GM10248 (cell line): ENCODE measurements at places on chromosomes 1 and 21.
A peak's percentile ranks its signal among the peaks of the same experiment; 100 is the strongest.

- peak; percentile 14 for DNase-seq
Observed at GRCh38 chr1:77504986-77505385, 177.5 kb downstream of the ZZZ3 start.

GRCh38 chr21:27505516-27505915 lies 538.6 kb upstream of the ADAMTS5 start:
- DNase-seq: no peak

GRCh38 chr1:77313491-77313890 lies 31.7 kb downstream of the AK5 start:
- no peak for DNase-seq

- DNase-seq: no peak
Observed at GRCh38 chr1:164470996-164471395, 88.0 kb upstream of the PBX1 start.

GRCh38 chr1:67570486-67571143 lies 114.4 kb upstream of the GADD45A start:
- no peak for DNase-seq

DNA sequence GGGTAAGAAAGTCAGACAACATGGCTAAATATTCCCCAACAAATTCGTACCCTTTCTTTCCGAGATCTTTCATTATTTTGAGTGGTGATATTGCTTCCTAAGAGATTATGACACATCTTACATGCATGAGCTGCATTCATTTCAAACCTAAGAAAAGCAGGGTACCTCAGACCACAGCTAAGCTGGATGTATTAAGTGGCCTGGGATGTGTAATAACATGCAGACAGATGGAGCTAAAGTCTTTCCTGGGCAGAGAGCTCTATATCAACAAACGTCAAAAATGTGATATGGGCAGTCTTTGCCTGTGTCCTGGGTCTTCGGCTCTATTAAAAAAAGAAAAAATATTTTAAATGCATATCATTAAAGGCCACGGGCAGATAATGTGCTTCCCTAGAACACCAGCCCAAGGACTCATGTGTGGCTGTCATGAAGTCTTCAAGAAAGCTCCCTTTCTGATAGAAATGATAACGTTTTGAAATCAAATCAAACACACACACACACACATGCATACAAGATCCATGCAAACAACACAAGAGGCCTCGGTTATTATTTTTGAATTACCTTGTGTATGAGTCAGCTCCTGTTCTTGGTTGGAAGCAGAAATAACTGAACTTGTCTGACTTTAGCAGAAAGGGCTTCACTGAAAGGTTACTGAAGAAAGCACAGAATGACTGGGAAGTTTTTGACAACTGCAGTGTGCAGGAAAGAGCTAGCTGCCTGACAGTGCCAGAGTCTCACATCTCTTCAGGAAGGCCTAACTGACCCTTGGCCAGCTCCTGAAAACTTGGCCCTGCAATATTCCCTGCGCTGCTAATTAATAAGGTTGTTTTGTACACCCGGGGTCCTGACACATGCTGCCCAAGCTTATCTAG lies 231.2 kb downstream of the DSCAM start:
- DNase-seq: no peak

GRCh38 chr1:44351289-44351688 lies 3.8 kb downstream of the ERI3 start:
- DNase-seq: no peak

DNA sequence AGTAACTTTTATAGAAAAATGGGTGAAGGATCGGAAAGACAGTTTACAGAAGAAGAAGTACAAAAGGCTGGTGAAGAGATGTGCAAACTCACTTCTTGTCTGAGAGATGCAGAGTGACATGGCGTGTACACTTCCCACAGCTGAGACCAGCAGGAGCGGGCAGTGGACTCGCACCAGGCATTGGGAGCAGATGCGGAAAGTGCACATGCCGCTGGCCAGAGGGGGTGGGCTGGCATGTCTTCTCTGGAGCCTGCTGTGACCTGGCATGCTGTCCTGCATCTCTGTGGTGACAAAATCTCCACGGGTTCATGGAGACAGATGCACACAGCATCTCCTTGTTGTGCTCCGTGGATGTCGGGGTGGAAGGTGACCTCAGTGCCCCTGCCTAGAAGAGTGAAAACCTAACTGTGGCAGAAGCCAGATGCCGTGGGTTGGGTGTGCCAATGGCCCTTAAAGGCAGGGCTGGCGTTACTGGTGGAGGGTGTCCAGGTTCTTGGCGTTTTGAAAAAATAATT lies 128.6 kb upstream of the COL6A1 start:
- no peak for DNase-seq

GRCh38 chr1:110125810-110126209 lies 13.6 kb downstream of the UBL4B start:
- no peak for DNase-seq

- no peak for DNase-seq
Observed at GRCh38 chr1:63679076-63679475, 85.9 kb downstream of the PGM1 start.

- DNase-seq: peak; percentile 27
Observed at GRCh38 chr21:40143822-40144525, 276.7 kb downstream of the PCP4 start.

DNA sequence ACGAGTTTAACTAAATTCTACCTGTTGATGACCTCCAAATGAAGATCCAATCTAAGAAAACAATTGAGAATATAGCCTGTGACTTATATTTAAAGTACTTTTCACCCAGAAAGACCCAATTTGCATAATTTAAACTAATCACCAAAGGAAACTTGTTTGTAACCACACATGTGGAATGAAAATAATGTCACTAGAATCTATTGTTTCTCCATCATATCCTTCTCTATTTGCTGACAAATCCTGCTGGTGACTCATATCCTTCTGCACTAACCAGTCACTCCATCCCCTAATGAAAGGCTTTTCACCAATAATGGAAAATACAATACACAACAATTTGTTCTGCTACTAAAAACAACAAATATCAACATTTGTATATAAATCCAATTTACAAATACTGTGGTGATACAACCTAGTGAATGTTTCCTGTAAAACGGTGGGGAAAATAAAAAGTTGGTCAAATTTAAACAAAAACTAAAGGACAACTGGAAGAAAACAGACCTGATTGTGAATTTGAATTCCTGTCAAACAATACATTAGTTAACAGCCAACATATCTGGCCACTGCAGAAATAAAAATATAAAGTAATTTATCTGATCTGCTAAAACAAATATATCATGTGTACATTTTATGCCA lies 6.5 kb downstream of the PTP4A2 start:
- DNase-seq: no peak

- DNase-seq: no peak
Observed at GRCh38 chr1:205258719-205259118, 31.0 kb downstream of the TMCC2 start.

DNA sequence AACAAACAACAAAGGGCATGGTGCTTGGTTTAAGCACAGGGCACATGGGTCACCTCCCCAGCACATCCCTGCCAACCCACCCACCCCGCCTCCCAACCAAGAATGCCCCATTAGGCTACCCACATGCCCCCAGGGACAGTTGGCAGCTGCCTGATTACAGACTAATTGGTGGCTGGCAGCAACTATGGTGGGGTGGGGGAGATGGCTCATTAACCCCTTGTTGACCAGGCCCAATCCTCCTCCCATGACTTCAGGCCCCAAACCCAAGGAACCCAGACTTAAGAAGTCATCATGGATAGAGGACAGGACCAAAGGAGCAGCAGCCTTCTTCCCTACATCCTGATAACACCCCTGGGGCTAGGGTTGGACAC lies 1.3 kb downstream of the RIMS3 start:
- no peak for DNase-seq

DNA sequence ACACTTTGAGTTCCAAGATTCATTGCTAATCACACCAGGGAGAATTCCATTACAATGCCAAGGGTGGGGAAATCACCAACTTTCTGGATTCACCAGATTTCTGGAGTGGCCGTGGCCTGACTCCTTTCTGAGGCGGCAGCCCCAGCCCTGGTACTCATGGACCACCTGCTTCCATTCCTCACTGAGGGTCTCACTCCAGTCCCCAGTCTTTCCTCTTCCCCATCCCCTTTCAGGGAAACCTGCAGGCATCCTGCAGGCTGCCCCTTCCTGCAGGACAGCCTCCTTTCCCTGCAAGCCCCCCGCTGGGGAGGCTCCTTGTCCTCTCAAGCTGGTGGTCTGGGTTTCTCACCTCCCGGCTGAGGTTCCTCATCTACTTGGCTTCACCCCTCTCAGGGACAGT lies 12.7 kb upstream of the CDK18 start:
- DNase-seq: no peak

GRCh38 chr1:107704911-107705310 lies 260.1 kb downstream of the VAV3 start:
- DNase-seq: no peak

DNA sequence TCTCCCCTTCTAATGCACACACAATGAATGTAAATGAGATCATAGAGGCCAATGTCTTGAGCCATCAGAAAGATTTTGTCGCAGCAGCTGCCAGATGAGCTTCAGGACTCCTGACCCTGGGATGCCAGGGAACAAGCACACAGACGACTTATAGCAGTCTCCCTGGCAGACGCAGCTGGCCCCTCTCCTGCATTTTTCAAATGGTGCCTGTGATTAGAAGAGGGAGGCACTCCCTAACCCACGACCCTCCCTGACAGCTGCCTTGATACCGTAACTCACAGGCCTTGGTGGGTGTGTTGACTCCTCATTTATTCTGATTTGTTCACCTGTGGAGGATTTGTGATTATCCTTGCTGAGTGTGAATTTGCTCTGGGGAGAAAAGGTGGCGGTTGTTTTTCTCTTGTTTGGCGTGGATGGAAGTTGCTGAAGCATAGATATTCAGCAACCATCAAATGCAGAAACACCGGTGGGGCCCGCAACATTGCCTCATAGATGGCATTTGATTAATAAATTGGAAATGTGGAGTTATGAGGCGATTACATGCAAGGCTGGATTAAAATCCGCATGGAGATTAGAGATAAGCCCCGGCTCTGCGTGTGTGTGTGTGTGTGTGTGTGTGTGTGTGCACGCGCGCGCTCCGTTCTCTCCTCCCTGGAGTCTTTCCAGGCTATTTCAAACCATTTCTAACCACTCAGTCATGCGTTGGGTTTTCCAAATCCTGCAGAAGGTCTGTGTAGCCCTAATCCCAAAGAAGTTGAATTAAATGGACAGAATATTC lies 2.1 kb upstream of the RD3 start:
- no peak for DNase-seq

DNA sequence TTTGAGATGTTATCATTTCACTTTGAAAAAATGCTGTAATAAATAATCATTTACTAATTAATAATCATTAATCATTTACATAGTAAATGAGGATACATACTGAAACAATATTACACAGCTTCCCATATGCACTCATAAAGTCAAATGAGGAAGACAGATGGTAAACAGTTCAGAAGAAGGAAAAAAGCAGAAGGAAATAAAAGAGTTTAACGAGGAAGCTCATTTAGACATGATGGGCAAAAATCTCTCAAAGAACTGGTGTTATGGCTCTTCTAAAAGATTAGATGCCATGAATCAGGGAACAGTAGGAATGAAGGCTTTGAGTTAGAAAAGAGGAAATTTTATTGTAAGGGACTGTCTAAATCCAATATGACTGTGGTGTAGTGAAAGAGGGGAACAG lies 347.6 kb downstream of the PTPRC start:
- DNase-seq: no peak

DNA sequence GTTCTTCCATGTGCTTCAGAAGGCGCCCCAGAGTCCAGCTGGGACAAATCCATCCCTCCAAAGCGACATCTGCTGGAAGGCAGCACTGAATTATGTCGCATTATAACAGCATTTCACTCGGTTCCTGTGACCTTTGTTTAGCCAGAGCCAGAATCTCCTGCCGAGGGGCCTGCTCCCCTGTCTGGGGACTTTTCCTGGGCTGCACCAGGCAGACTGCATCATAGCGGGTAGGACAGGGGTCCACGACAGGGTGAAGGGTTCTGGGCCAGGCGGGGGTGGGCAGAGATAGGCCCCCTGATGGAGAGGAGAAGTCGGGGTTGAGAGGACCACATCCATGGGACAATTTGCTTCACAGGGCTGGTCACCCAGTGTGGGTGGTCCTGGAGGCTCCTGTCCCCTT lies 276.9 kb downstream of the MATN1 start:
- DNase-seq: no peak

DNA sequence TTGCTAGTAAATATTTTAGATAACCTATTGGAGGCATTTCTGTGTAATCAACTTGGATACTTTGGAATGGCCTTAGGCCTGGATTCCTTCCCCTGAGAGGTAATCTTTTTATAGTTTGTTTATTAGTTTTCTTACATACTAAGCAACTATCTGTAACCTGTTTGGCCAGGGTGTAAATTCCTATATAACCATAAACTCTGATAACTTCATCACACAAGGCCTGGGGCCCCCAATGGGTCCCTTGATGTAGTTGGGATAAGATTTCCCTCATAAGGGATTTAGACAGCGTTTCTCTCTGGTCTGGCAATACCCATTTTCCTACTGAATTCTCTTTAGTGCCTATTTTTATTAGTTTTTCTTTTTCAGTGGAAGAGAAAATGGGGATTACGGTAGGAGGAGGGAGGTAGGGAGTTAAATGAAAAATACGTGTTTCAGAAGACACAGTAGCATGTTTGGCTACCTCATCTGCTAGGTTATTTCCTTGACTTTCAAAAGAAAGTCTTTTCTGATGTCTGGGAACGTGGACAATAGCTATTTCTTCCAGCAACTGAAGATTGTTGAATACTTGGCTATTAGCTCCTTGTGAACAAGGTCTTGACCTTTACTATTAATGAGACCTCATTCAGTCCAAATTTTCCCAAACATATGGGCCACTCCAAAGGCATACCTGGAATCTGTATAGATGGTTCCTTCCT lies 7.4 kb upstream of the AADACL3 start:
- DNase-seq: no peak

GRCh38 chr1:229440851-229441537 lies 7.1 kb upstream of the ACTA1 start:
- peak; percentile 79 for DNase-seq

DNA sequence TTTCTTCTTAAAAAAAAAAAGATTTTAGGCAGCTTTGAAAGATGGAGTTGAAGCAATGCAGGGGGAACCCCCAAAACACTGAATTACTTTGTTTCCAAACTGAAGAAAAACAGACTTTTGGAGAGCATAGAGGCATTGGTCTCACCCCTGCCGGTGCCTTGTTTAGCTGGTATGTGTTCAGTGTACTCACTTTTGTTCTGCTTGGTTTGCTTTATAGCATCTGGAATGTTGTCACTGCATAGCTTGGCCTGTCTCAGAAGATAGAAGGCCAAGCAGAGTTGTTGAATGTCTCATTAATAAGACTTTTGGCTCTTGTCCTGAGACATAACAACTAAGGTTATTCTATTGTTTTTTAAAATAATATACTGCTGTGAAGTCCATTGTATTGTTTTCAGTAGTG lies 6.9 kb downstream of the THRAP3 start:
- DNase-seq: no peak

DNA sequence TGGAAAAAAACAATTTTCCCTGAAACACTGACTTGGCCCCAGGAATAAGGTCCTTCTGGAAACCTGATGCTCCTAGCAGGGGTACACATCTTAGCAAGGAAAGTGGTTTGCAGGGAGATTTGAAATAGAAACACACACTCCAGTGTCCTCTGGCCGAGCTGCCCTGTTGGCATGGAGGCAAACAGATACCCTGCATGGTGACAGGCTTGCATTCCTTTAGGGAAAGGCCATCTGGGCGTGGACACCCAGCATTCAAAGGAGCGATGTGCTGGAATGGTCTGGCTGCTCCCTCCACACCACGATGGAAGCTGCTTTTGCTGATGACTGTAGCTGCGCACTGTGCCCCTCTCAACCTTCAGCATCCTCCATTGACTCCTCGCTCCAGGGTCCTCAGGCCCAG lies 41.5 kb upstream of the BCAR3 start:
- DNase-seq: no peak
